ENCODE measurements at places on chromosomes 5 and 9.
A peak's percentile ranks its signal among the peaks of the same experiment; 100 is the strongest.

DNA sequence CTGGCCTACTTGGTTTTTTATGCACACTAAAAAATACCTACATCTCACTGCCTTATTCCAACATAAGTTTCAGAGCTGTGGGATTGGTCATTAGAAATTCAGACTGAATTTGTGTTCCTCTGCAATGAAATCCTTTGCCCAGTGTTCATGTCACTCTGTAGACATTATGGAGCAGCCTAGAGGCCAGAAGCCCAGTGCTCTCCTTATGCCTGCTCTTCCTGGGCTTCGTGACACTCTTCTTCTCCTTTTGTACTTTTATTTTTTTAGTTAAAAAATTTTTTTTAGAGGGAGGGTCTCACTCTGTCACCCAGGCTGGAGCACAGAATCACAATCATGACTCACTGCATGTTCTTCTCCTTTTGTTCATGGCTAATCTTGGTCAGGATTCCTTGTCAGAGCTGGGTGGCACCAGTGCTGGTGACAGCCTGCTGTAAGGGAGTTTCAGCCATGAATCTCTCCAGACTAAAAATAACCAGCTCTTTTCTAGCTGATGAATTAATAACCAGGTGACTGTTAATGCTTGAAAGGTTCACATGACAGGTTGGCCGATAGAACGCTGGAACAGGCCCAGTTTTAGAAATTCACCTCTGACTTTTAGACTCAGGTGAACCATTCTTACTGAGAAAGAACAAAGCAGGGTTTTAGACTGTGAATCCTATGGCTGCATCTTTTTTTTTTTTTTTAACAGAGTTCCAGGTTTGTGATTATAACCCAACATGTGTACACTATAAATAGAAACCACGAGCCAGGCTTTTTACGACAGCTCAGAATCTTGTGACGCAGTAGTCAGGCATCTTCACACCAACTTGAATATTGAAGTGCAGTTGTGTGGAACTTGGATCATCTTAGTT is 34.1 kb upstream of the C5orf47 start:
- peak; percentile 45 for DNase-seq

DNA sequence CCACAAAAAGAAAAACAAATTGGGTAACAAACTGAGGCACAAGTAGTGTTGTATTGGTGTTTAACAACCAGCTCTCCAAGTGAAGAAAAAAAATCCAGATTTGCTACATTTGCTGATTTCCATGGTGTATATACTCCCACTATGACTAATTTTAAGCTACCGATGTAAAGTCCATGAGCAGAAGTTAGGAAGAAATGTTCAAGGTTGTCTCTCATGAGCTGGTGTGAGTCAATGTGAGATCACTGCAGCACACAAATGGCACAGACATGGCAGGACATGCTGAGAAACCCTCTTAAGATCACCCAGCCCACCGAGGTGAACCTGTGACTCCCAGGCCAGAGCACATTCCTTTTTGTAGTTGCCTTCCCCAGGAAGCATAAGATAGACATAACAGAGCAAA is 36.2 kb downstream of the SLC44A1 start:
- no peak for DNase-seq

DNA sequence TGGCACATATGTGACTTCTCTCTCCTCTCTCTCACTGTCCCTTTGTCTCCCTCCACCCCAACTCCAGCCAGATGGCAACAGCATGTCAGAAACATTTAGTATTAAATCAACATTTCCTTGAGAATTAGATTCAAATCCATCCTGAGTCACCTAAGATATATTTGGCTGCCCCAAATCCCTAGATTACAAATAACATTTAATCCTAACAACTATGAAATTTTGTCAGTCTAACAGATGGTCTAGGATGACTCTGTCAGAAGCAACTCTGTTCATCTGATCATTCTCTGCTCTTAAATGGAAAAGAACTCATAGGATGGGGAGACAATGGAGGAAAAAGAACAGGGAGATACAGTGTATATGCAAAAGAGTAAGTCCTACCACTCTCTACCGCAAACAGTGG is 201.2 kb downstream of the TSSK1B start:
- DNase-seq: no peak

GRCh38 chr9:10062629-10063395 is 550.0 kb downstream of the PTPRD start:
- peak; percentile 52 for DNase-seq

DNA sequence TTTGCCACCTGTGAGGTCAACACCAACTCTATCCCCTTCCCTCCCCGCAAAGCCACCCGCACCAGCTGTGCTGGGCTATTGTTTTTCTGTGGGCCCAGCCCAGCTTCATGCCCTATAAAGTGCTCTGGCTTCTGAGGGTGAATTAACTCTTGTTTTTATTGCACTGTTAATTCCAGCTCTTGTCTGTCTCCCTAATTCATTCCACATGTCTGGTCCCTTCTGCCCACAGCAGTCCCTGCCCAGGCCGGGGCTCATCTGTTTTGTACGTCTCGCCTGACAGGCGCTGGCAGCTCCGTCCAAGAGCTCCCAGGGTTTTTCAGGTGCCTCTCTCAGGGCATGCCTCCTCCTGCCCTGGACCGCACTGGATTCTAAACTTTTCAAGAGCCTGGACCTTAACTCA is 118.9 kb downstream of the PDZD2 start:
- DNase-seq: no peak

- DNase-seq: peak; percentile 67
Observed at GRCh38 chr5:16489322-16489791, 23.8 kb upstream of the ZNF622 start.

GRCh38 chr5:147675168-147675567 is 107.4 kb downstream of the JAKMIP2 start:
- no peak for DNase-seq

DNA sequence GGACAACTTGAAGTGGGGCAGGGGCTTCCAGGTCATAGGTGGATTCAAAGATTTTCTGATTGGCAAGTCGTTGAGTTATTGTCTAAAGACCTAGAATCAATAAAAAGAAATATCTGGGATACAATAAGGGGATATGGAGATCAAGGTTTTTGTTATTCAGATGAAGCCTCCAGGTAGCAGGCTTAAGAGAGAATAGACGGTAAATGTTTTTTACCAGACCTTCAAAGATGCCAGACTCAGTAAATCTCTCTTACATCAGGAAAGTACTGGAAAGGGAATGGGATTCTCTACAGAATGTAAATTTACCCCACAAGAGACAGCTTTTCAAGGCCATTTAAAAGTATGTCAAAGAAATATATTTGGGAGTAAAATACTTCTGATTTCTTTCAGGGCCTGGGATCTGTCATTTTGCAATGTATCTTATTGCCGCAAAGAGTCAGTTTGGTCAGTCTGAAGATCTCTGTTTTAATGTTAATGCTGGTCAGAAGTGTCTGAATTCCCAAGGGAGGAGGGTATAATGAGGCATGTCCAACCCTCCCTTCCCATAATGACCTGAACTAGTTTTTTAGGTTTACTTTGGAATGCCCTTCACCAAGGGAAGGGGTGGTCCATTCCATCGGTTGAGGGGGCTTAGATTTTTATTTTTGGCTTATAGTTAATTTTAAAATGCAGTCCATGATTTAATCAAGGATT is 13.6 kb upstream of the LYSMD3 start:
- DNase-seq: no peak

DNA sequence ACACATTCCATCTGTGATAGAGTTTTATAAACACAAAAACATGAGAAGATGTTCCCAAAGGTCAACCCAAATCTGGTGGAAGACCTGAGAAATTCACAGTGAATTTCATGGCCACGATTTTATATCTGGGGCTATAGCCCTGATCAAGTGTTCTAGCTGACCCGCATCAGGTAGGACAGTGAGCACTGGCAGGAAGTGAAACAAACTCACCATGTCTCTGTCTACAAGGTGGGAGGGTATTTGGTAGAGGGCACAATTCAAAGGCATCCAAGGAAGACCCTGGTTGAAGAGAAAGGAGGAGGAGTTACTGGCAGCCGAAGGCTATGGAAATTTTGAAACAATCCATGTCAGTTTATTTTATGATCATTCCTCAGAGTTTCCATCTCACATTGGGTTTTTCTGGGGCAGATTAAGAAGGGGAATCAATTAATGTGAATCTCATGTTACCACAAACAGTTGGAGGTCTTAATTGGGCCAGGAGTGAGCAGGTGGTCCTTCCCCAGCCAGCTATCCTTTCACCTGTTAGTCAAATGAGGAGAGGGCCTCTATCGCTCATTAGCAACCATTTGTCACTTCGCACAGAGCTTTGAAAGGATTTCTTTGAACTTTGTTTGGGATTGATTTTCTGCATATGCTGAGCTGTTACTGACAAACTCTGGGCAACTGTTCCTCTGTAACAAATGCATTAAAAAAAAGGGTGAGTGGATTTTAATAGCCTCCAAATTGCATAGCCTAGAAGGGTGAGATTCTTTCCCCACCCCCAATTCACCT is 612.0 kb upstream of the CLINT1 start:
- no peak for DNase-seq

- peak; percentile 83 for DNase-seq
Observed at GRCh38 chr5:122076669-122077365, 1.2 kb downstream of the LOX start.

DNA sequence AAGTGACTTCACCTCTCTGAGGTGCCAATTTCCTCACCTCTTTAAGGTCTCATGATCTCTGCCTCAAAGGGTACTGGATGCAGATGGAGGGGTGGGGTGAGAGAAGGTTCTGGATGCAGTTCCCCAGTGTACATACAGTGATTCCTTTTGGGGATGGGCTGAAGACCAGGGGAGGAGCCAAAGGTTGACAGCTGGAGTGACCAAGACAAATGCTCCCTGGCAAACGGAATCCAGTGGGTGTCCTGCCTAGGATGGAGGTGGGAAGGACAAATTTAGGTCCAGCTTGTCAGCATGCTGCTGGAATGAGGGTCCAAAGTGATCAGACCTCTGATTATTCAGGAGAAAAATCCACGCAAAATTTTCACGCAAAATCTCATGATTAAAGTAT is 7.3 kb upstream of the LMX1B start:
- DNase-seq: no peak

DNA sequence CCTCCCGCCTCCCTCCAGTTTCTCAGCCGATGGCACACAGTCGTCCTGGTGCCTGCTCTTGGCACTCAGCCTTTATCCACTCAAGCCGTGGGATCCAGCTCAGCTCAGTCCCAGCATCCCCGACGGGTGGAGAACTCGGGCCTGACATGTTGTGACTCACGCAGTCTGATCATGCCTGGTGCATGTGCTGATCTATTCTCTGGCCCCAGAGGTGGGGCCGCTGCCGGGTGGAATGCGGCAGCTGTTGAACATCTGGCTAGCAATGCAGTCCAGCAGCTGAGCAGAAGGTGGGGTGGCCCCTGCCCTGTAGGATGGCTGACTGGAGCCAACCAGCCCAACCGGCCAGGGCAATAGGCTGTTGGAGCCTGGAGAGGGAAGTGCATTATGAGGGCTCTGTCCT is 1.7 kb upstream of the AIF1L start:
- no peak for DNase-seq

DNA sequence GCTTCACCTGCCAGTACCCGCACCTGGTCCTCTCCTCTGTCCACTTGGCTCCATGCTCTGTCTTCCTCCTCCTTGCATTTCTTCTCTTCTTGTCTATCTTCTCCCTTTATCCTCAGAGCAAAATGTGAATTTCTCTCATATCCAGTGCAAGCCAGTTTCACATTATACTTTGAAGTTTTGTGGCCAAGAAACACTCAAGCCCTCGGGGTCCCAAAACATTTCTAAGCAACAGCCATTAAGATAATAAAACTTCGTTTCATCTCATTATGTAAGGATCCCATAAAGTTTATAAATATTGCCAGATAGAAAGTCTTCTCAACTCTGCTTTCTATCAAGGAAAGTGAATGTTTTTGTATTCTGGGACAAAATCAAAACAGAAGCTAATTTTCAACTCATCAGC is 178.8 kb downstream of the SNX18 start:
- no peak for DNase-seq

DNA sequence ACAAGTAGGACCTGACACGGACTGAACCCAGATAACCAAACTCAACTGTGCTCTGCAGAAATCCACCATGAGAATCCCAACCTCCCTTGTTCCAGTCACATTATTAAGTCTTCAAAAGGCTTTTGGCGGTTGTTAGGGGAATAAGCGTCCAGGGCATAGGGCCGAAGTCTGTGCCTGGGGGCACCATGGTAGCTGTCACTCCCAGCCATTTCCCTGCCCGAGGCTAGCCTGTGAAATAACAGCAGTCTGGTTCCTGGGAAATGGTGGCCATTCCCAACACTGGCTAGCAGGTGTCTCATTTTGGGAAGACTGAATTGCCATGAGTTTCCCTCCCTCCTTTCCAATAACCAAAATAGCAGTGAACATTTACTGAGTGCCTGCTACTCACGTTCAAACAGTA is 122.2 kb downstream of the CRB2 start:
- no peak for DNase-seq

- DNase-seq: peak; percentile 29
Observed at GRCh38 chr5:141260458-141261237, 15.5 kb downstream of the PCDHB15 start.

- peak; percentile 22 for DNase-seq
Observed at GRCh38 chr5:149596712-149597111, 15.4 kb downstream of the ARHGEF37 start.

GRCh38 chr5:37930350-37930749 is 90.5 kb upstream of the GDNF start:
- no peak for DNase-seq

Measured in astrocyte of the spinal cord (primary cell).